NCI-H1930 (cell line): ENCODE measurements at places on chromosomes 13 and 19.
A peak's percentile ranks its signal among the peaks of the same experiment; 100 is the strongest.

GRCh38 chr13:25168790-25169189, 3.3 kb downstream of the AMER2 start:
- DNase-seq, result no peak

GRCh38 chr13:25109341-25109740, 13.4 kb downstream of the PABPC3 start:
- no peak for DNase-seq

DNA sequence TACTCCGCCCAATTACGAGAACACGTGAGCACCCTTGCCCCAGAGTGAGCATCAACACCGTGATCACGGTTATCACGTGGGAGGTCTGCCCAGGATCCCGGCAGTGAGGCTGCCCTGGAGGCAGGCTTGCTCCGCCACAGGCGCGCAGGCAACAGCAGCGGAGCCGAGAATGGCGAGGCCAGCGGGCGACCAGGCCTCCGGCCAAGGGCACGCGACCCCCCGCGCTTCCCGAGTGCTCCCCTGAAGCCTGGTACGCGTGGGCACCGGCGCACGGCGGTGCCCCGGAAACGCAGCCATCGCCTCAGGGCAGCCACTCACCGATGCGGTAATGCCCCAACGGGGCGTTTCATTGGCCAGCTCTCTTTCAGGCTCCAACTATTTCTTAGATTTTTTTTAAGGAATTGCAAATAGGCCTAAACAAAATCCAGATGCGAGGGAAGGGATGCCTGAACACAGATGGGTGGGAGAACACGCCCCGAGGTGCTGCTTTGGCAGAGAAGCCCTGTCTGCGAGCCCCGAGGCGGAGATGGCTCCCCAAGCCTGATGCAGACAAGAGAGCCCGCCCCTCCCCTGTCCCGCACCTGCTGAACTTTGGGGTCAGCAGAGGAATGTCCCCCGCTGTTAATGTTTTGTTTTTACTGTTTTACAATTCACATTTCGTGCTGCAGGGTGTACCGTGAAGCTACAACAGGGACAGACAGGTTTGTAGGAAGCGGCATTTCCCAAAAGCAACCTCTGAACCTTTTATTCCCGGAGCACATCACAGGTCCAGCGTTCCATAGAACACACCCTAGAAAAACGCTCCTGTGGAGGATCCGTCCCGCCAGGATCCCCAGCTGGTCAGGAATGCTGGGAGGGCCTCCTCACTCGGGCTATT, 132.7 kb downstream of the ZDHHC20 start:
- no peak for DNase-seq

DNA sequence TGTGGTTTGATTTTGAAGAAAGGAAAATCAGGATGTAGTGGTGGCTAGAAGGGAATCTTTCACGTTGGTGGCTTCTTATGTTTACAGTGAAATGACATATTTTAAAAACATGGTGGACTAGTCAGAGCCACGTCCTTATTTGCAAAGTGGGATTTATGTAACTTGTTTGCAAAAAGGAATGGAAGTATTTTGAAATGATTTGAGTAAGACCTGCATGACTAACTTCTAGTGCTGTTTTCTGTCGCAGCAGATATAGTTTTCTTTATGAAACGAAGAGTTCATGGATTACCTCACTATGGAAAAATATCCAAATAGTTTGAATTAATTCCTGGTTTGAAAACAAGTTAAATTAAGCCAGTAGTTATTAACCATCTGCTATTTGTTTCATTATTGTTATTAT, 476.5 kb downstream of the MYO16 start:
- no peak for DNase-seq

- DNase-seq, result no peak
Measured at GRCh38 chr19:55633861-55634260, 6.9 kb upstream of the ZNF580 start.

DNA sequence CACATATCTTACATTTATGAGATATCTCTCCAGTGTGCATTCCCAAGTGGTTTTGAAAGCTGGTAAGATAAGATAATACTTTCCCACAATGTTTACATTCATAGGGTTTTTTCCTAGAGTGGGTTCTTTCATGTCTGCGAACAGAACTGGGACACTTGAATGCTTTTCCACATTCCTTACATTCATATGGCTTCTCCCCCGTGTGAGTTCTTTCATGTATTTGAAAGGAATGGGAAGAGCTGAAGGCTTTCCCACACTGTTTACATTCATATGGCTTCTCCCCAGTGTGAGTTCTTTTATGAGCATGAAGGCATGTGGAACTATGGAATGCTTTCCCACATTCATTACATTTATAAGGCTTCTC, 19.7 kb downstream of the ZNF433 start:
- DNase-seq, result no peak

DNA sequence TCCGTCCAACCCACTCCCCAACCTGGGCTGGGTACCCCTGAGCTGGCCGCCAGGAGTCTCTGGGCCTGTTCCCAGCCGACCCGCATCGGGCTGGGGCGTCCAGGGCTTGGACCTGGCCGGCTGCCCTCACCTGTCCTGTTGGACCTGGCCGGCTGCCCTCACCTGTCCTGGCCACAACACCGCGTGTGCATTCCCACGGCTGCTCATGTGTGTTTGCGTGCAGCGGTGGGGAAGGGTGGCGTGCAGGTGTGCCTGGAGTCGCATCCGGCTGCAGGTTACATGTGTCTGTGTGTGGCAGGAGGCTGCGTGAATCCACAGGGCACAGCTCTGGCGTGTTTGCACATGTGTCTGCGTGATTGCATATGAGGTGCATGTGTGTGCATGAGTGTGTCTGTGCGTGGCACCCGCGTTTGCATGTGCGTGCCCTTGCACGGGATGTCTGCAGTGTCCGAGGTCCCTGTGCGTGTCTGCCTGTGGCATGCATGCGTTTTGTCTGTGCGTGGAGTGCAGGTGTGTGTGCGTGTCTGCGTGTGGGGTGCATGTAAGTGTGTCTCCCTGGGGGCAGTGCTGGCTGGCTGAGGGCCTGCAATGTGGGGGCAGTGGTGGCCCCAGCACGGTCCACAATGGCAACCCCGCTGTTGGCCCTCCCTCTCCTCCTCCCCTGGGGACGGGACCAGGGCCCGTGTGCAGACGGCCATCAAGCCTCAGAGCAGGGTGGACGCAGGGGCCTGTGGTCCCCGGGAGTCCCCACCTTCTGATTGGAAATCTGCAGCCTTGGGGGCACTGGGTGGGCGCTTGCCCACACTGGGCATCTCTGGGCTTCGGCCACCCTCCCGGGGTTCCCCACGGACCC, 3.4 kb downstream of the EFNA2 start:
- no peak for DNase-seq

GRCh38 chr19:13665125-13665905, 99.0 kb upstream of the MRI1 start:
- DNase-seq, result no peak

DNA sequence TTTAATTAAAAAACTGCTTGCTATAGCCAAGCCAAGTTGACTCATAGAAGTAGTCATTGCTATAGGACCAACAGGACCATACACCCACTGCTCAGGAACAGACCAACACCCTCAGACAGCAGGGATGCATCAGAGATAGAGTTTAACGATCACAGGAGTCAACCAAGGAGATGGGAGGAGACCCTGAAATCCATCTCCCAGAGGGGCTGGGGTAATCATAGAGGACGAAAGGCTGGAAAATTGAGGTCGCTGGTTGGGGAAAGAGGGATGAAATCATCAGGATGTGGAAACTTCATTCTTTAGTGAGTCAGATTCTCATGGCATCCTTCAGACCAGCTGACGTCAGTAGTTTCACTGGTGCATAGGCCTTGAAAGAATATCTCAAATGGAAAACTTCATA, 160.4 kb upstream of the GPC6 start:
- DNase-seq, result no peak

DNA sequence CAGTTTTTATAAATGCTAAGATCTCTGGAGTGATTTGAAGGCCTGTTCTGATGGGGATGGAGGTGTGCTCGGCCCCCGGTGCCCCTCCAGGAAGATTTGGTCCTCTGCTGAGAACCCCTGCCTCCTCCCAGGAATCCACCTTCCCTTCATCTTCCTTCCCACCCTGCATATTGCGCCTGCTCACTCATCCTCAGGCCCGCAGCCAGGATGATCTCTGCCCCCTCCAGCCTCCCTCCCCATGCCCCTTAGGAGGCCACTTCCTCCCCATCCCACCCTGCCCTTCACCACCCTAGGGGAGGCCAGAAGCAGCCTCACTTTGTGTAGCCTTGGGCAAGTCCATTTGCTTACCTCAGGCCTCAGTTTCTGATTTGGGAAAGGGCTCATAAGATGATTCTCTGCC, 19.7 kb downstream of the VASP start:
- no peak for DNase-seq

DNA sequence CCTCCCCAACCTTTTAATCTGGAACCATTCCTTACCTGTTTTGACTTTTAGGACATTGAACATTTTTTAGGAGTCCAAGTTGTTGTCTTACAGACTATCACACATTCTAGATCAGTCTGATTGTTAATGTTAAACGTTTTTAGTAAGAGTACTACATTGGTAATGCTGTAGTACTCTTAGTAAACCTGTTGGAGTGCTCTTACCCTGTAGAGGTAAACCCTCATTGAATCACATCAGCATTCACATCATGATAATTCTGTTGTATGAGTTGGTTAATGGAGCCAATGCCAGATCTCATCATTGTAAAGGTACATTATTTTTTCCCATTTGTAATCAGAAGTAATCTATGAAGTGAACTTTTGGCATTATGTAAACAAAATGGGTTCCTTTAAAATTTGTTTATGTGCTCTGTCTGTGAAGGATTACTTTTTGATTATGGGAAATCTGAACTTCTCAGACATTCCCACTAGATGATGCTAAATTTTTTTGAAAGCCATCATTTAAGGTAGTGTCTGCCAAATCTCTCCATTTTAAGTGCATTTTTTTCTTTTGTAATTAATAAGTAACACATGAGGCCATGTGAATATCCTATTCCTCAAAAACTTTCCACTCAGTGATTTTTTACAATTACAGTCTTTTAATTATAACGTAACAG, 55.2 kb downstream of the VWA8 start:
- no peak for DNase-seq

- DNase-seq, result no peak
Measured at GRCh38 chr19:36409841-36410240, 8.6 kb downstream of the ZFP82 start.

- peak; percentile 47 for DNase-seq
Measured at GRCh38 chr13:60267498-60268202, 103.9 kb upstream of the DIAPH3 start.

- DNase-seq, result no peak
Measured at GRCh38 chr19:54470991-54471782, 1.9 kb downstream of the CDC42EP5 start.

- no peak for DNase-seq
Measured at GRCh38 chr19:4208385-4209094, 20.8 kb upstream of the EBI3 start.

- DNase-seq, result no peak
Measured at GRCh38 chr13:75764251-75764925, 128.3 kb downstream of the LMO7 start.

DNA sequence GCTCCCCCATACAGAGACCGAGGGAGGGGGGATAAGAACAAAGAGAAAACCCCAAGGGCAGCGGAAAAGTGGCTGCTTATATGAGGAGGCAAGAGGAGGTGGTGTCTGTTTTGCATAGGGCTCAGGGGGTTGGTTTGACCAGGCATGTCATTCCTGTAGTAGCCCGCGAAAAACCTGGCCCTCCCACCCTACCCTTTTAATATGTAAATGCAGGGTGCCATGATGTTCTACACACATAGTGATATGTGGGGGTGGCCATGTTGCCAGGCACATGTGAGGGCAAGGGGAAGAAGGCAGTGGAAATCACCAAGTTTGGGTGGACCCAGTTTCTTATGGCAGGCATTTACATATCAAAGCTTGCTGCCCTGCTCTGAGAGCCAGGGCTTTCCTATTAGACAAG, 203.5 kb upstream of the UBL3 start:
- DNase-seq, result no peak

GRCh38 chr13:36151591-36151990, 20.4 kb upstream of the DCLK1 start:
- no peak for DNase-seq
